ENCODE measurements at places on chromosomes 2 and 18.
A peak's percentile ranks its signal among the peaks of the same experiment; 100 is the strongest.

- peak; percentile 50 for DNase-seq
Measured at GRCh38 chr2:174597345-174598047, at the start of gene WIPF1. Gene WIPF1 (minus strand): TSS chr2:174597804. CDS start chr2:174585573, 12,231 bp downstream.

DNA sequence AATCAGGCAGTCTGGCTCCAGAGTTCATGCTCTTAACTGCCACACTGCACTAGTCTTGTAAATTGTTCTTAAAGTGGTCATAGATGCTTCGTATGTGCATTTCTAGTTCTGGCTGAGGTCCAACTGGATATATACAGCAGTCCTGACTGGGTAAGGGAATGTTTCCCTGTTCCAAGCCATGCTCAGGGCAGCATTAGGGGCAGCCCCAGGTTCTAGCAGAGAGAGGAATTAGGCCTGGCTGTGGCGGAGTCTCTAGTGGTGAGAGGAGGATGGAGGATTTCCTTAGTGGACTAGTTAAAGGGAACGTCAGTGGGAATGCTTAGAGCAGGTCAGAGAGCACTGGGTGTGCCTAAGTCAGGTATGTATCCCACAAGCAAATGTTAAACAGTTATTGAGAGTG lies 28.0 kb downstream of the UBE2E3 start:
- DNase-seq, result no peak

- no peak for DNase-seq
Measured at GRCh38 chr2:111029181-111029927, 91.4 kb upstream of the BCL2L11 start.

- DNase-seq, result no peak
Measured at GRCh38 chr2:146661473-146662096, 1183.2 kb upstream of the ACVR2A start.

- no peak for DNase-seq
Measured at GRCh38 chr18:57320603-57321002, 31.8 kb upstream of the ST8SIA3 start.

DNA sequence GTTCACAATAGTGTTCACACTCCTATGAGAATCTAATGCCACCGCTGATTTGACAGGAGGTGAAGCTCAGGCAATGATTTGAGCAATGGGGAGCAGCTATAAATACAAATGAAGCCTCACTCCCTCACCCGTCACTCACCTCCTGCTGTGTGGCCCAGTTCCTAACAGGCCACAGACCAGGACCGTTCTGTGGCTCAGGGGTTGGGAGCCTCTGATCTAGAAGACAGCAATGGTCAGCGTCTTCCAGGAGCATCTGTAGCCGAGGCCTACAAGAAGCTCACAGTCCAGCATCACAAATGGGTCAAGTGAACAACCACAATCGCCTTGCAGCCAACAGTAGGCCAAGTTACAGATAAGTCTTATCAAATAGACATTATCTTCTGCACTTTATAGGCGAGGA lies 110.0 kb upstream of the SLC66A3 start:
- DNase-seq, result no peak

DNA sequence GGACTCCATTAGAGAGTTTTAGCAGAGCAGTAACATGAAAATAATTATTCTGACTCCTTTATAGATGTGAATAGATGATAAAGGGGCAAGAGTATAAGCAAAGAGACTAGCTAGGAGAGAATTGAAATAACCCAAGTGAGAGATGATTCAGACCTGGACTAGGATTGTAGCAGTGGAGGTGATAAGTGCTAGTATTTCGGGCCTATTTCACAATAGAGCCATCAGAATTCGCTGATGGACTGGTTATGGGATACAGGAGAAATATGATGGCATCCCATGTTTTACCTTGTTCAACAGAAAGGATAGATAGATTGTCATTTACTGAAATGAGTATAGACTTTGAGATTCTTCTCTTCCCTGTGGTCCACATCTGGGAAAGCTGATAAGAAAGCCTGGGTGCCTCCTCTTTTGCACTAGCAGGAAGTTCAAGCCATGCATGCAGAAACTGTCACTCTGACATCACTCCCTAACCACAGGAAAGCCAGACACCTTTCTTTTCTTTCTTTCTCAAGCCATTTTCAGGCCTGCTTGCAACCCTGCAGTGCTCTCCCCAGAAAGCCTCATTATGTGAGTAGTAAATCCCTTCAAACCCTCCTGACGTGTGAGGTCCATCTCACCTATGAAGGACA lies 25.3 kb downstream of the DYNAP start:
- DNase-seq, result peak; percentile 12

DNA sequence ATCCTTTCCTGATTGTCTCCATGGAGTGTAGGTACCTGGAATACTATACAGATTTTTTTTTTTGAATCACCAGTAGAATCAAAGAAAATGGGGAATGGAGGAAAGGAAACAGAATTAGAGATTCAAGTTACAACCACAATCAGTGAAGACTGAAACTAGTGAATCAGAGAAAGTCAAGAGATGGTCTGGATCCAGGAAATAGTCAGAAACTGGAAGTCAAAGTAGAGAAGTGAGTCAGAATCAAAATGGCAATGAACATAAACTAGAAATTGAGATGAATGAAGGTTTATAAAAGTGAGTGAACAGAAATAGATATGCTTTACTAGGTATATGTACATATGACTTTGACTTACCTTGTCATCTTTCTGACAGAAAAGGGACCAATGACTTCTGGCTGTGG lies 579.0 kb downstream of the PLCL1 start:
- DNase-seq, result no peak

DNA sequence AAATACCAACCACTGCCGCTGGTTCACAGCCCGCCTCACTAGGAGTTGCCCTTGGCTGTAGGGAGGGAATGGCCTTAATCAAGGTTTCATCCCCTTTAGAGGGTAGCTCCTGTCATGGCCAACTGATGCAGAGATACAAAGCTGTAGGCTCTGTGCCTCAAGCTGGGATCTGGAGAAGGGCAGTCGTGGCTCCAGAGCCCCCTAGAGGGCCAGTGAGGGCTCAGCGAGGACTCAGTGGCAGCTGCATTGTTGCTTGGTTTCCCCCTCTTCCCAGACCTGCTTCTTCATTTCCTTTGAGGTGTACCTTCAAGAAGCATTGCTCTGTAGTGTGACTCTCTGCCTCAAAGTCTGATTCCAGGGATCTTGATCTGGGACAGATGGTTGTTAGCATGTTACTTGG lies 302.1 kb downstream of the LPIN1 start:
- DNase-seq, result no peak

DNA sequence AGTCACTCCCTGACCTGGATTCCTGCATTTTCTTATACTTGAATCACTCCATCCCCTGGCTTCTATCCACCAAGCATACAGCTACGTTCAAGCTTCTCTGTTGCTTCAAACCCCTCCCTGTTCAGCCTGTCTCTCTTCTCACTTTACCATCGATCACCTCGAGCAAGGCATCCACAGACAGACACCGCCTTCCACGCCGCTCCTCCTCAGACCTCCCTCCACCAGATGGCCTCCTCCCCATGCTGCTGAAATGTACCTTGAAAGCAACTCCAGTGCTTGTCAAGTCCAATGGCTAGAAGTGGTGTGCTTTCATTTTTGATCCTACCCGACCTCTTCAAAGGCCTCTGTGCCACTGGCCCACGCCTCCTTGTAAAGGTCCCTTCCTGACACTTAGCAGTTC lies 131.3 kb upstream of the ACAA2 start:
- no peak for DNase-seq

DNA sequence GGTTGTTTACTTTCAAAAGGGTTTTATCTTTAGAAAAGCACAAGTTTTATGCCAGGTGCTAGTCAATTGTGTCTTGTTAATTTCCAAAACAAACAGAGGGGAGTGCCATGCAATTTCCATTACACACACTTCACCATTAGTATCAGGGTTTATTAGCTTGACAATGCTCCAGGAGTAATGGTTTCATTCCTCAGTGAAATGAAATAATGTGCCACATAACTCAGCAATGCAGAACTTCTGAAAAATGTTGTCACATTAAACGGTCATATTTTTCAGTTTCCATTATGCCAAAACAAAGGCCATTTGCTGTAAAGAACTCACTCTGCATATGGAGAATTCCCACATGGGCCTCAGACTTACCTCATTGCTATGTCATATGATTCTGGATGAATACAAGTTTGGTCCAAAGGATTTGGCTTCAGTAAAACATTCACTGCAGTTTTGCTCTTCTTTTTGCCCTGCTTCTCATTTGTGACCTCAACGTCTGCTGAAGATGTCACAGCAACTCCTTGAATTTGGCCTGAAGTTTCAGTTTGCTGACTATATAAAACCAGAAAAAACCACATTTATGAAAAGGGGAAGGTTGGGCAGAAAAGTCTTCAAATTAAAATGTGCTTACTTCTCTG lies 198.2 kb downstream of the SRBD1 start:
- no peak for DNase-seq

Measured in NK-92 treated with Interleukin-12 subunit alpha and Interleukin-12 subunit beta, amount 100 ng/mL, for 24 hours (cell line).